ENCODE measurements at places on chromosomes 16 and 17. TPM values are rescaled to one million over a fixed set of nuclear protein-coding genes. Genes with fewer than 3 reads are reported as not detected.

The ADCY9 gene
- 32.5 TPM for total RNA-seq

The ABCC3 gene
- total RNA-seq, result 28.3 TPM

The PRDM7 gene
- total RNA-seq, result not detected

The FA2H gene
- total RNA-seq, result not detected

The KCNJ18 gene
- not detected for total RNA-seq

The ADGRG3 gene
- not detected for total RNA-seq

DNA sequence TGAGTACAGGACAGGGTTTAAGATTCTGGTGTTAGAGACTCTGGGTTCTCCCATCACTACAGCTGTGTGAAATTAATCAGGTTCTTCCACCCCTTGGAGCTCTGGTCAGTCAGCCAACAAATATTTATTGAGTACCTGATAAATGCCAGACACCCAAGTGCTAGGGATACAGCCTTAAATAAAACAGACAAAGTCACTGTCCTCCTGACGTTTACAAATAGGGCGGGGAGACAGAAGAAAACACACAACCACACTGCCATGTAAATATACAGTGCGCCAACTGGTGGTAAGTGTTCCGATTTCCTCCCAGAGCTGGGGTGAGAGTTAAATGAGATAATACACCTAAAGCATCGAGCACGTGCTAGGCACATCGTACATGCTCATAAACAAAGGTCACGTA, 121.0 kb downstream of the COPRS start:
- DNase-seq, result no peak

DNA sequence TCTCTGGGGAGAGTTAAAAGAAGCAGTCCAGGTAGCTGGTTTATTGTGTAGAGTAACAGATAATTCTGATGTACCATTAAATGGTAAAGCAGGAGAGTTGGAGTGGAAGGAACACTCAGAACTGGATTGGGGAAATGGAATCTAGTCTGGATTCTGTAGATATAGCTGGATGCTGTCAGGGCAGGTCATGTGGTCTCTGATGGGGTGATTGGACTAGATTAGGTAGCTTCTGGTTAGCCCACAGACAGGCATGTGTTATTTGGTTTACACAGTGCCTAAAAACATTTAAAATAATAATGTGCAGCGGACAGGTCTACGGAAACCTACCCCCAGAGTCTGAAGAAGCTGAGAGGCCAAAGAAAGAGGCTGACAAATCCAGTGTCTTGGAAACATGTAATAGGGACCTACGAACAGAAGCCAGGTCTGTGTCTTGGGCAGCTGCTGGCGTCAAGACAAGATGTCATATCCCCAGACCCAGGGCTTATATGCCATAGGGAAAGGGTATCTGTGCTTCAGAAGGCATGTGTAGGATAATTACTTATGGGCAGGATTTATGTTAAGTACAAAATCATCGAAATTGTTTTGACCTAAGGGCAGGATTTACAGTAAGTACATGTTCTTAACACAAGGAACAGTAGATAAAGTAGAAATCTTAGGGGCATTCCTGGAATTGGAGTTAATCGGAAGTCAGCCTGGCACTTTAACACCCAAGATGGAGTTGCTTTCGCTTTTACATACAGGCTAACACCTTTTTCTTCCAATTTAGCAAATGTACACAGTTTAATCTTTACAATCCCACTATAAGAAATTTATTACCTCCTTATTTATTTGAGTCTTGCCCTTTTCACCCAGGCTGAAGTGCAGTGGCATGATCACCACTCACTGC, 12.4 kb downstream of the LUC7L3 start:
- DNase-seq, result no peak

DNA sequence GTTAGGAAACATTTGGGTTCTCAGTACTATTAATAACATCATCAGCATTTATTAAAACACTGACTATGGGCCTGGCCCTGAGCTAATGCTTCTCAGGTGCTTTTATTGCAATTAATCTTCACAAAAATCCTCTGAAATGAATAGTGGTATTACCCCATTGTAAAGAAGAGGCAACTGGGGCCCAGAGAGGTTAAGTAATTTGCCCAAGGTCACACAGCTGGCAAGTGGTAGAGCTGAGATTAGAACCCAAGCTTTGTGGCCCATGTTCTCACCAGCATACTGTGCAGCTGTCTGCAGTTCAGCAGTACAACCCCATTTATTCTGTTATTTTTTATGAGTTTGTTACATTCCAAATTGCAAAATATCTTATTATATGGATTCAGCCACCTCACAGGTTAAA, 82.3 kb downstream of the TBC1D16 start:
- no peak for DNase-seq

DNA sequence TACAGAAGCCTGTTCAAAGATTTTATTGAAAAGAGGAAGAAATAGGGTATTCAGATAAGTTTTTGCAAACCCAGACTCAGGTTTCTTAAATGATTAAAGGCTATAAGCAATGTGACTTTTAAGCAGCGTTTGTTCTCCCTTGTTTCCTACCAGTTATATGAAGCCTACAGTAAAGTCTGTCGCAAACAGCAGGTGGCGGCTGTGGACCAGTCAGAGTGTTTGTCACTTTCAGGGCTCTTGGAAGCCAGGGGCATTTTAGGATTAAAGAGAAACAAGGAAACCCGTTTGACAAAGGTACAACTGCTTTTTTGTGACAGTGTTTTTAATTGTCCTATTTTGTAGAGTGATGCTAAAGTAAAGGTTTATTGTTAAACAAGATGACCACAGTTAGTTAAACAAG, 7.7 kb upstream of the RARA start:
- no peak for DNase-seq

GRCh38 chr16:75264999-75265910, 13.8 kb upstream of the BCAR1 start:
- DNase-seq, result peak; percentile 68

Data from GM23248 (cell line).